ENCODE measurements at places on chromosomes 6 and 20.
A peak's percentile ranks its signal among the peaks of the same experiment; 100 is the strongest.

DNA sequence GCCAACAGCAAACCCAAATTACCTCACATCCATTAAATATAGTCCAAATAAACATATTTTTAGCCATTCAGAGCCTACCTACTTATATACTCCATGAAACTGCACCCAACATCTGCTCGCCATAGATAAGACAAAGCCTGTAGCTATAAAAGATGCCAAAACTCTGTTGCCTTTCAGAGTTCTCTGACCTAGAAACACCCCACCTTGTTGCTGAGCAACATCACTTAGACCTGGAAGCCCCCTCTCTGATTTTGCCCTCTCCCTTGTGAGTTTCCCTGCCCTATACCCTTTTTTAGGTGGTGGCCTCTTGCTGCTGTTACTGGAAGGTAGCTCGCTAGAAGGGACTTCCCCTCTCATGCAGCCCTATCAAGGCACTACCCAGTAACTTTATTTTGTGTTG, 27.7 kb upstream of the FBXL4 start:
- no peak for DNase-seq

DNA sequence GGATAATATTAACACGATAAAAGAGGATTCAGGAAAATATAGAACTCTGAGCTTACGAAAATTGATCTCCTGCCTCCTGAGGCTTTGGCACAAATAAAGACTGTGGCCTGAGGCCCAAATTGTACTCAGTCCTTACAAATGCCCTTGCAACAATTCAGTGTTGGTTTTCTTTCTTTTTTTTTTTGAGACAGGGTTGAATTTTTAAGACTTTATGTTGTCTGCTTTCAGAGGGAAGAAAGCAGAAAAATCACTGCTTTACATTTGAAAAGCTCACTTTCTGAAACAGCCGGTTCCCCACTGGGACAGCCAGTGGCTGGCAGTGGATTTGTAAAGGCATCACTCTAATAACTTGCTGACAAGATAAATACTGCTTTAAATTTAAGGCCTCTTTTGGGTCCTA, 290.5 kb downstream of the SLC35F1 start:
- DNase-seq, result no peak

DNA sequence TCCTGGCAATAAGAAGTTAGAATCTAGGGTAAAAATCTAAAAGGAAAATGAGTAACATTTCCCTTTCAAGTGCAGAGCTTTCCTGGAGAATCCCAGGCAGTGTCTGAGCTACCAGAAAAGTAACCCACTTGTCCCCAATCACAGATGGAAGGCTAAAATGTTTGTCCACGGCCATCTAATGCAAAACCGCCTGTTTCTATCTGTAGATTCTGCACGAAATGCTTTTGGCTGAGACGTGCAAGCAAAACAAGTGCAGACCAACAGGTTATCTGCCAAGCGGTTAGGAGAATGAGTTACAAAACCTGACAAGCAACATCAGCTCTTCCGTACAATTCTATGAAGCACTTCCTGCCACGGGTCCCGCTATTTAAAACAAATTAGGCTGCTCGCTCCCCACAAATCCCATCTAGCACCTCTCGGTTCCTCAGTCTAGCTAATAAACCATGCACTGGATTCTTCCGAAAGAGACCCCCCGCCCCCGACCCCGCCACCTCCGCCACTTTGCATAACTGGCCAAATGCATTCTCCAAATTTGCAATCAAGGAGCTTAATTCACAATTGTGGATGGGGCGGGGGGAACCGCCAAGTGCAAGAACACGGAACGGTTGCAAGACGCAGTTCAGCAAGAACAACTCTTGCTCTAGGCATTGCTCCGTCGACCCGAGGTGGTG, 1.4 kb downstream of the ELOVL5 start:
- DNase-seq, result no peak

DNA sequence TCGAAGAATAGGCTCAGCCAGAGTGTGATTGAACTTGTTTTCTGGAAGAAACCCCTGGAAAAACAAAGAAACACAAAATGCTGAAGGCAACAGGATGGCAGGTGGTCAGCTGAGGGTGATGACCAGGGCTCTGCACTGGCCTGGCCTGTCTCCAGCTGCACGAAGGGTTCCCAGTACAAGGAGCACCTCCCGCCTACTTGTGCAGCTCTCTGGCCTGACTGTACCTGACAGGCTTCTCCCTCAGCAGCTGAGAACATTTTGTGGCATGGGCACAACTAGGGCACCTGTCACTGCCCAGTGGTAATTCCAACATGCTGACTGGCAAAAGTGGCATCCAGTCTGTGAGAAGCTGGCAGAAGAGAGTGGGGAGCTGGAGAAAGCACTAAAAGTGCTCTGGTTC, 38.8 kb upstream of the EMILIN3 start:
- DNase-seq, result no peak

DNA sequence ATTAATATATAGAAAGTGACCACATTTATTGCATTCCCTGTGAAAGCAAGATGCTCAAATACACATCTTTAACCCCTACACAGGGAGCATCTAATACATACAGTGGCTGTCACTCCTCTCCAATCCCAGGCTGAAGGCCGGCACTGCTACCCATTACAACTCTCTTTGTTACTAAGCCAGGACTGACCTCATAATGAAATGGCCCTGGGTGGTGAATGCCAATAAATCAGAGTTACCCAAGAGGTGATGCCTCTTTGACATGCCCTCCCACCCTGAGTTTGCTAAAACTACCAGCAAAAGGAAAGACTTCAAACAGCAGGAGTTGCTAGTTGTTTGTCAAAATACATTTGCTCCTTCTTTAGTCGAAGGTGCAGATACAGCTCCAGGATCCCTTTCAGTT, 214.2 kb downstream of the FOXA2 start:
- DNase-seq, result no peak

DNA sequence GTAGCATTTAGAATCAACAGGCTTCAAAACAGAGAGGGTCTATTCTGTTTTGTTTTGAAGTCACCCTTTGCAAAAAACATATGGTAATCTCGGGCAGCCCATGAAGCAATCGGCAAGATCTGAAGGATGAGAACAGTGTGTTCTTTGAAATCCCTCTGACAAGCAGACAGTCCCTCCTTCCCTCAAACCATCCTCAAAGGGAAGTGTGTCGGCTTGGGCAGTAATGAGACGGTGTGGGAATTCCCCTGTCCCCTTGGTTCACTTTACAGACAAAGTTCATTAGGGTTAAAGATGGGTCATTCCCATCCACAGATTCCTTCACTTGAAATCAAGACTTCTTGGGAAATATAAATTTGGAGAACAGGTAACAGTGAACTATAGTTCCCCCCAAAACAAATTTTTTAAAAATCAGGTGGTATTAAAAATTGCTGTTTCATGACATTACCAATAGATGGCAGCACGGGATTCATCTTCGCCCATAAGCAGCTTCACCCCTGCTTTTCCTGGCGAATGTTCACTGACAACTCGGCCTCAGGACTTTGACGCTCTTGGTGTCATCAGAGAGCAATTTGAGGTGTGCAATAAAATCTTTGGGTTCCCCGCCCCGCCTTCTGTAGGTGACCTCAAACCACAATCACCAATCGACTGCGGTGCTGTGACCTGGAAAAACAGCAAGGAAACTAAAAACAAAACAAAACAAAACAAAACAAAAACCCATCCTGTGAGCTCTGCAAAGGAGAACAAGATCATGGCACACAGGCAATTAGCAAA, 159.3 kb upstream of the TNFAIP3 start:
- DNase-seq, result peak; percentile 66

GRCh38 chr6:30547454-30547853, 8.8 kb downstream of the GNL1 start:
- DNase-seq, result no peak

DNA sequence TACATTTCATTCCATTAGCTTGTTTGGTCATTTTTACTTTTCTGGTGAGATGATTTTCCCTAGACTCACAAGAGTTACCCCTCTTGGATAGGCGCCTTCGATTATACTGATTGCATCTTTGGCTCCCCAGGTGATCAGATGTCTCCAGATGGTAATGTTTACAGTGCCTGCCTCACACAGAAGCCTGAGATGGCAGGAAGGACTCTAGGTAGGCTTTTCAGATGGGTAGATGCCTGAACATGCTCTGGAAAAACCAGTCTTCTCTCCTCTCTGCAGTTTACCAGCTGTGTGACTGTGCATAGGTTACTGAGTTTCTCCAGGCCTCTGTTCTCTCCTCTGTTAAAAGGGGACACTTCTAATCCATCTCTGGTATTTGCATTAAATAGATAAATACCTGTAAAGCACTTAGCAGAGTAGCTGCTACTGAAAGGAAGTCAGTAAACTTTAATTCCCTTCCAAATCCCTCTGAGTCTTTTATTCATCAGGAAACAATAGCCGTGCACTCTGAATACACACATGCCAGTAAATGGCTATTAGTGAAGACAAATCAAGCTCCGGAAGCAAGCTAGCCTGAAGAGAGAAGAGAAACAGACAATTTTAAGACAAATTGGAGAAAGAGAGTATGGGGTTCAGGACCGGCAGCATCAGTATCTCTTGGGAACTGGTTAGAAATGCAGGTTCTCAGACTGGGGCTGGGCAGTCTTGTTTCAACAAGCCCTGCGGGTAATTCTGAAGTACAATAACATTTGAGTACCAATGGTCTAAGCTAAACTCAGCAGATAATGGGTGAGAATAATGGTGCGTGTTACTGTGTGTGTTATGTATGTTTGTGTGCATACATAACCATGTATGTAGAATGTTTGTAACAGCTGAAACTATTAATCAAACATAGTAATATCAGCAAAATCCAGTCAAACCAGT, 139.4 kb downstream of the UST start:
- no peak for DNase-seq

- DNase-seq, result no peak
Measured at GRCh38 chr6:44301106-44301505, 12.0 kb downstream of the AARS2 start.
